Retina (tissue), 1 donor: ENCODE measurements at places on chromosomes 1 and 21.

GRCh38 chr1:212557739-212558692 is 50.5 kb upstream of the ATF3 start:
- no peak for DNase-seq

- no peak for DNase-seq
Observed at GRCh38 chr1:222644636-222644980, 26.7 kb downstream of the MIA3 start.

DNA sequence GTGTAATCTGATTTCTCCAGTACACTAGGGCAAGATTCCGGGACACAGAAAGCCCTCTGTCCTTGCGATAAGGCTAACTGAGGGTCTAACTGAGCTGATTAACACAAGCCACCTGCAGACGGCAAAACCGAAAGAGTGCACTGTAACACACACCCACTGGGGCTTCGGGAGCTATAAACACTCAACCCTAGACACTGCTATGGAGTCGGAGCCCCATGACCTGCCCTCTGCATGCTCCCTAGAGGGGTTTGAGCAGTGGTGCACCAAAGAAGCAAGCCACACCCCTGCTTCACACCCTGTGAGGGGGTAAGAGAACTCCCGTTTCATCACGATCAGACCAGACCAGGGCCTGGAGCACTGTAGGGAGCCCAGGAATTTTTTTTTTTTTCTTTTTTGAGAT is 72.4 kb downstream of the DMRTA2 start:
- DNase-seq, result no peak

GRCh38 chr1:205810448-205811157 is 2.4 kb downstream of the SLC41A1 start:
- no peak for DNase-seq

DNA sequence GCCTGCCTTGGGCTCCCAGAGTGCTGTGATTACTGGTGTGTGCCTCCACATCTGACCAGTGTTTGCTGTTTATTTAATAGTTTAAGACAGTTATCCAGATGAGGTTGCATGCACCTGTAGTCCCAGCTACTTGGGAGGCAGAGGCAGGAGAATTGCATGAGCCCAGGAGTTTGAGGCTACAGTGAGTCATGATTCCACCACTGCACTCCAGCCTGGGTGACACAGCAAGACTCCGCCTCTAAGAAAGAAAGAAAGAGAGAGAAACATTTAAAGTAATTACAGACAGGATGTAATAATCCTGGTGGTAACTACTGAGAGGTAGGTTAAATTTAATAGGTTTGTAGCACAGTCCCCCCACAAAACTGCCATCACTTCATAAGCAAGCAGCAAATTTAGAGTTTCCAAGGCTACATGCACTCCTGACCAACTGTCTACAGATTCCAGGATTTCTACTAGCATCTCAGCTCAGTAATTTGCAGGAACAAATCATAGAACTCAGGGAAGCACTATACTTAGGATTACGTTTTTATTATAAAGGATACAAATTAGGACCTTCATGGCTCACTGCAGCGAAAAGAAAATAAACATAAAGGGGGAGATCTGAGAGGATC is 89.6 kb downstream of the PKN2 start:
- DNase-seq, result no peak

GRCh38 chr1:59266927-59267293 is 30.0 kb upstream of the FGGY start:
- DNase-seq, result no peak

GRCh38 chr1:27863538-27863915 is 8.8 kb upstream of the THEMIS2 start:
- no peak for DNase-seq
